NCI-H2171 treated with DMSO at 0.1 percent for 48 hours (cell line): ENCODE measurements at places on chromosomes 7 and 10.

- DNase-seq: no peak
Observed at GRCh38 chr10:132463333-132464255, 66.6 kb downstream of the PWWP2B start.

- DNase-seq: no peak
Observed at GRCh38 chr10:76324283-76324682, 892.9 kb downstream of the LRMDA start.

DNA sequence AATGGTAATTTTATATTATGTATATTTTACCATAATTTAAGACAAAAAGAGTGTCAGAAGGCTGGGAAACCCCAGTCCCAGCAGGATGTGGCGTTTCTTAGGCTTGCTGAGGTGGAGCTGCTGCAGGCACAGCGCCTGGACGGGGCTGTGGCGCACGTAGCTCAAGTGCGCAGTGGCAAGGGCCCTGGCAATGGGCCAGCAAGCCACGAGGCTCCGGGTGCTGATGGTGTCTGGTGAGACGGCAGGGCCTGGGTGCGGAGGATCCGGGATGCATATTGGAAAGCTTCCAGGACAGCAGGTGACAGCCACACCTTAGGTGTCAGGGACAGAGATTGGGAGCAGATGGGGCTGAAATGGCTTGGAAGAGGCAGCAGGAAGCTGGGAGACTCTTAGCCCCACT, 37.2 kb downstream of the CLEC2L start:
- DNase-seq: peak; percentile 99

DNA sequence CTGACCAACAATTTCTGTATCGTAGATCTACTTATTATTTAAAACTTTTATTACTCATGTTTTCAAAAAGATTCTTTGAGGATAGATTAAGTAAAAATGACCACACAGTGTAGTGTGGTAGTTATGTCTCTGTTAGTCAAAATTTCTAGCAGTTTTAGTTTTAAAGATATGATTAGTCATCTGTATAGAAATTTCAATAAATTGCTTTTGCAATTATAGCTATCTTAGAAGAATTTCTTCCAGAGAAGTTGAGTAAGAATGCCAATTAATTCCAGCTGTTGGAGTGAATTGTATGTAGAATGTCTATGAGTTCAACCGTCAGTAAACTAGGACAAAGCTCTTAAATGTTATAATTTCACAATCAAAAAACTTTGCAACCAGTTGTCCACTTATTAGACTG, 229.7 kb downstream of the CDK14 start:
- DNase-seq: no peak

GRCh38 chr10:24120646-24121045, 88.3 kb upstream of the KIAA1217 start:
- DNase-seq: peak; percentile 29

GRCh38 chr10:111990734-111991133, 192.8 kb downstream of the GPAM start:
- no peak for DNase-seq

DNA sequence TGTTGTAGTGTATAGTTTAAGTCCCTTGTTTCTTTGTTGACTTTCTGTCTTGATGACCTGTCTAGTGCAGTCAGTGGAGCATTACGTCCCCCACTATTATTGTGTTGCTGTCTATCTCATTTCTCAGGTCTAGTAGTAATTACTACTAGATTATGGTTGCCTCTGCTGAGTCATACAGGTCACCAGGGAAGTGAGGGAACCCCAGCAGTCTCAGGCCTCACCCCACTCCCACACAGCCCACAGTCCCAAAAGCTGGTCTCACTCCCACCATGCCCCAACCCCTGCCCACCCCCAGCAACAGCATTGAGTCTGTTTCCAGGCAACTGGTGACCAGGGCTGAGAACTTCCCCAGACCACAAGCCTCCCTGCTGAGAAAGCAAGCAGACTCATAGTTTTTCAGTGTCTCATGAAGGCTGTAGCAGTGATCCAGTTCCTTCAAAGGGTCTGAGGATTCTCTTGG, 88.0 kb downstream of the PLXDC2 start:
- DNase-seq: no peak

DNA sequence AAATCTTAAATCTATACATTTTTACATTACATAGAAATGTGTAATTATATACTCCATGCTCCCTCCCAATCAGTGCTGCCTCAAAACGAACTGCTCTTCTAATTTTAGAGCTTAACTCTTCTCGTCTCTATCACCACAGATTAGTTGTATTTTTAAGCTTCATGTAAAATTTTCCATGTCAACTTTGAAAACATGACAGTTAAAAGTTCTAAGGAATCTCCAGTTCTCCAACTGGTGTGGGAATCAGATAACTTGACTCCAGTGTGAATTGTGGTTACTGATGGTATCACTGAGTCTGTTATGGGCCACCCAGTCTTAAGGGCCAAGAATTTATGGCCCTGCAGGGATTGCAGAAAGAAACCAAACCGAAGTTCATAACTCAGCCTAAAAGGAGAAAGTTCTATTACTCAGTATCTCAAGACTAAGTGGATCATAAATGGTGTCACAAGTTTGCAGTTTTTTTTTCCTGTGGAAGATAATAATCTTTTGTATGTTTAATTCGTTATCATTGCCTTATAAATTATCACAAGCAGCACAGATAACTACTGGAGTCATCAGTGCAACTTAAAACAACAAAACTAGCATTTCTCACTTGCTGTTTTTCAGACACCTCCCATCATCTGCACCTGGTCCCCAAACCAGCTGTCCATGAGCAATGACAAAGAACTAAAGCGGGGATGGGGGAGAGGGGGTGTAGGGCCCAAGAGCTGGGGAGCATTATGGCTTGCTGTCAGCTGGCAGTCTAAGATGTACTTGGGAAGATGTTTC, 31.5 kb upstream of the KMT2E start:
- peak; percentile 50 for DNase-seq

DNA sequence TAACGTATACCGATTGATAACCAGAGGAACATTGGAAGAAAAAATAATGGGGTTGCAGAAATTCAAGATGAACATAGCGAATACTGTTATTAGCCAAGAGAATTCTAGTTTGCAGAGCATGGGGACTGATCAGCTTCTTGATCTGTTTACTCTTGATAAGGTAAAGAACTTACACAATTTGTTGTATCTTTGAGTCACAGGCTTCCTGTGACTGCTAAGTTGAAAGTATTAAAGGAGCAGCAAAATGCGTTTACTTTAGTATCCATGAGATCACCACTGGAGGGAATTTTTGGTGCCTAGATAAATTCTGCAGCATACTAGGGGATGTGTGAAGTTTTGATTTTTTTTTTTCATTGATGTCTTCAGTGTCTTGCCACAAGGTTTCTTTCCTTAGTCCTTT, 103.6 kb downstream of the BTAF1 start:
- no peak for DNase-seq

GRCh38 chr7:37571806-37572205, 111.8 kb upstream of the GPR141 start:
- no peak for DNase-seq

GRCh38 chr7:127485482-127485881, 93.0 kb upstream of the ZNF800 start:
- no peak for DNase-seq

DNA sequence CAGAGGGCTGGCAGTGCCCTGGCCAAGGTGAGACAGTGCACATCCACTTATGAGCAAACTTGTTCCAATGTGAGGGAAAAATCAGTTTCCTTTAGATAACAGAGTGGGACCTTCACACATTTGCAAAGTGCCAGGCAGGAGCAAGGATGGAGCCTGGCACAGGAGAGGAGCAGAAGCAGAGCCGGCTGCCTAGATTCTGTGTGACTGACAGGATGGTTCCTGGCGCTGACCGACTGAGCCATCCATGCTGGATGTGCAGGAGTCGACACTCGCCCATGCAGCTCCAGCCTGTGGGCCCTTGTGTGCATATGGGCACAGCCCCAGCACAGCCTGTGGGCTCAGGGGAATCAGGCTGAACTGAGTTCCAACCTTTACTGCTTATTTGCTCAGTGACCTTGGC, 346.5 kb downstream of the GRID1 start:
- DNase-seq: no peak

- no peak for DNase-seq
Observed at GRCh38 chr7:117202511-117202910, 120.3 kb downstream of the WNT2 start.

DNA sequence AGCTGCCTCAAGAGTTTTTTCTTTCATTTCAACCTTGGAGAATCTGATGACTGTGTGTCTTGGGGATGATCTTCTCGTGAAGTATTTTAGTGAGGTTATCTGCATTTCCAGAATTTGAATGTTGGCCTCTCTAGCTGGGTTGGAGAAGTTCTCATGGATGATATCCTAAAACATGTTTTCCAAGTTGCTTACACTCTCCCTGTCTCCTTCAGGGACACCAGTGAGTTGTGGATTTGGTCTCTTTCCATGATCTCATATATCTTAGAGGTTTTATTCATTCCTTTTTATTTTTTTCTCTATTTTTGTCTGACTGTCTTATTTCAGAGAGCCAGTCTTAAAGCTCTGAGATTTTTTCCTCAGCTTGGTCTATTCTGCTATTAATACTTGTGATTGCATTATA, 282.3 kb upstream of the CSTF2T start:
- no peak for DNase-seq

- no peak for DNase-seq
Observed at GRCh38 chr10:14476006-14476405, 145.3 kb upstream of the FRMD4A start.

DNA sequence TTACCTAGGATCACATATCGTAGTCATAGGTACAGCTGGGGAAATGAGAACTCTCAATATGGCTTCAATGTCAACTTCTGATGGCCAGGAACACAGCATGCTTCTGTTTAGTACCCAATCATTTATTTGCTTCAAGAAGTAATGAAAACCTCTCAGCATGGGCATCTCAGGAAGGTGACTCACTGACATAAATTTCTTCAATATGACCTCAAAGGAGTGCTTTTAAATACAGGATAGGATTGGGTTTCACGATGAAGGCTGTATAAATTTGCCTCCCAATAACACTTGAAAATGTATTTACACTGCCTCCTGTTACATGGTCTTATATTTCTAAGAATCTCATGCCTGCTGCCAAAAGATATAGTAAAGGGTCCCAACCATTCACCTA, 15.1 kb downstream of the ITGA8 start:
- no peak for DNase-seq

DNA sequence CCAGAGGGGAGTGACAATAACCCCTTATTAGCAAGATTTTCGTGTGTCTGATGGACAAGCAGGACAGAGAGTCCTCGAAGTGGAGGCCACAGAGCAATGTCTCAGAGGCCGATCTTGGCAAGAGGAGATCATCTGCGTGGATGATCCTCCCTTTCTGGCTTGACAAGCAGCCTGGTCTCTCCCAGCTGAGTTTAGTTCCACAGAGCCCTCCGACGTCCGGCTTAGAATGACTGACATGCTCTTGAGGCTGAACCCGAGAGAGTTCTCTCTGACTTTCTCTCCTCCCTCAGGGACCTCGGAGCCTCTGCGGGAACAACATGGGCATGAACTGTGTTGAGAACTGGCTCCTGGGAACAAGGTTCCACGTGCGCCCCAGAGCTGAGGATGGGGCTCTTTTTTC, 180.7 kb upstream of the PFKP start:
- no peak for DNase-seq

DNA sequence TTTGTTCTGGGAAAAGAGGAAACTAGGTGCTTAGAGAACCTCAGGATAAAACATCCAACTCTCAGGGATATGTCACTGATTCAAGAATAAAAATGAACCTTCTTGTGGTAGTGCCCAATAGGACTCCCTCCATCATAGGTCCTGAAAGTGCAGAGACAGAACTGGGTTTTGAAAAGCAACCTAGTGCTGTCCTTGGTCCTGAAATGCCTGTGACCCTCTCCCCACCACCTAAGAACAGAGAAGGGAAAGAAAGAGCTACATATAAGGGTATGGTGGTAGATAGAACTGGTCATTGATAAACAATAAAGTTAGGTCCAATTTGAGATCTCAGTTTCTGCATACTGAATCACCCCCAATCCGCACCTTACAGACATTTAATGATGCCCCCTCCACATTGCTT, 953.3 kb downstream of the XPNPEP1 start:
- no peak for DNase-seq

DNA sequence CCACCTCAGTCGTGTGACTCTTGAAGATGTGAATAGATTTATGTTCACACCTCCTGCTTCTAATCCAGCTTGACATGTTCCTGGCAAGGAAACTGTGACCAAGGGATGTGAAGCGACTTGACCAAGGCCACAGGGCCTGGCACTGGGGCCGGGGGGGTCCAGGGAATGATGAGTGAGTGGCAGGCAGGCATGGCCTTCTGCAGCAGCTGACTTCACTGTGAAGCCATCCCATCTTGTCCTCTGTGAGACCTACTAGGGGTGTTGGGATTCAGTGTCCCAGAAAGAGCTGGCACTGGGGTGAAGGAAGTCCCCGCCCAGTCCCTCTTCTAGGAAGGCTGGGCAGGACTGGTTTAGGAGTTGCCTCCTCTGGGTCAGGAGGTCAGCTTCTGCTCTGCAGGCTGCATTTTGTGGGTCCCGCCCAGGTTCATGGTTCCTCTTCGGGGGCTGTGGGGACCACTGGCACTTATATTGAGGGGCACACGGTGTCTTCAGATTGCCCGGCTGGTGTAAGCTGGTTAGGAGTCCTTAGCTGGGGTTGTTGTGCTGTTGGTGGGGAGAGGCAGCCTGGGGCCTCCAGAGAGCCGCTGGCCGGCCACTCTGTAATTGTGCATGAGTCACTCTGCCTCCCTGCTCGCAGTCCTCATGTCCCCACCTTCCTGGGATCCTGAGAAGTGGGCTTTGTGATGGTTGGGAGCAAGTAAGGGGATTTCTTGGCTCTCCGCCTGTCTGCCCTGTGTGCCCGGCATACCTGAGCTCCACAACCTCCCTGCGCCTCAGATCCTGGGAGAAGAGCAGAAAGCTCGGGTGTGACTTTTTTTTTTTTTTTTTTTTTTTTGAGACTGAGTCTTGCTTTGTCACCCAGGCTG, 11.0 kb downstream of the ZMIZ1 start:
- no peak for DNase-seq

- no peak for DNase-seq
Observed at GRCh38 chr7:15626041-15626440, 60.4 kb downstream of the MEOX2 start.

- no peak for DNase-seq
Observed at GRCh38 chr7:91731976-91732375, 148.5 kb downstream of the MTERF1 start.

DNA sequence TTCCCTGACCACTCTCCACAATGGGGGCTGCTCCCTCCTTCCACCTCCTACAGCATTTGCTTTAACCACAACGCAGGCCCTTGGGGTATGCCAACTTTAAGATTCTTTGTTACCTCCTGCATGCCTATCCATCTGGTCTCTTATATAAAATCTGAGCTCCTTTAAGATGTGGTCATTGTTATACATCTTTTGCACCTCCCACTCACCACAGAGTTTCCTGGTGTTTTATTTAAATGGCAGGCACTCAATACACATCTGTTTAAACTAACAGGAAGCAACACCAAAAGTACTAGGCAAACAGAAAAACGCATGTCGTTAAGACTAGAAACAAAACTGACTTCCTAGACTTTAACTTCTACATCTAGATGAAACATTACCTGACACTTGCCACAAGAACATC, 36.3 kb downstream of the SLC25A13 start:
- no peak for DNase-seq

DNA sequence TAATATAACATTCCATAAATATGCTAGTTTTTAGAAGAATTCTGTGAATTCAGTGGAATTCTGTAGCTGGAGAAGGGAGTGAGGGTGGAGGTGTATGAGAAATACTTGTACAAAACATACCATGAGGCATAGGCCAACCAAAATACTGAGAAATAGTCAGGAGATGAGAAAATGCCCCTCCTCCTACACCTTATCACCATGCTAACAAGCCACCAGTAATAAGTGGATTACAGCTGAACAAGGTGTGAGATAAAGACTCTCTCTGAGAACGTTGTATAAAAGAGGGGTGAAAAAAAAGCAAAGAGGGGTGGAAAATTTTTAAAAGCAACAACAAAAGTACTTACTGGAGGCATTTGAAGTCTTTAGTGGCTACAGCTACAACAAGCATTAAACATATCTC, 90.4 kb upstream of the IGFBP3 start:
- DNase-seq: no peak
